ENCODE measurements at places on chromosomes 11 and 22. TPM values are rescaled to one million over a fixed set of nuclear protein-coding genes. Genes with fewer than 3 reads are reported as not detected.

GRCh38 chr11:63919267-63920125, 2.5 kb upstream of the RCOR2 start:
- no peak for DNase-seq
- H3K27ac ChIP-seq = peak overlapping the region; percentile 34
- no peaks in the 10 kb centered on the region for H3K36me3 ChIP-seq

GRCh38 chr22:48943567-48944432, 883.9 kb downstream of the BRD1 start:
- H3K4me1 ChIP-seq = no peaks in the 10 kb centered on the region
- no peak overlapping the region for H3K27ac ChIP-seq
- H3K36me3 ChIP-seq = no peaks in the 10 kb centered on the region
- H3K27me3 ChIP-seq = no peaks in the 10 kb centered on the region

DNA sequence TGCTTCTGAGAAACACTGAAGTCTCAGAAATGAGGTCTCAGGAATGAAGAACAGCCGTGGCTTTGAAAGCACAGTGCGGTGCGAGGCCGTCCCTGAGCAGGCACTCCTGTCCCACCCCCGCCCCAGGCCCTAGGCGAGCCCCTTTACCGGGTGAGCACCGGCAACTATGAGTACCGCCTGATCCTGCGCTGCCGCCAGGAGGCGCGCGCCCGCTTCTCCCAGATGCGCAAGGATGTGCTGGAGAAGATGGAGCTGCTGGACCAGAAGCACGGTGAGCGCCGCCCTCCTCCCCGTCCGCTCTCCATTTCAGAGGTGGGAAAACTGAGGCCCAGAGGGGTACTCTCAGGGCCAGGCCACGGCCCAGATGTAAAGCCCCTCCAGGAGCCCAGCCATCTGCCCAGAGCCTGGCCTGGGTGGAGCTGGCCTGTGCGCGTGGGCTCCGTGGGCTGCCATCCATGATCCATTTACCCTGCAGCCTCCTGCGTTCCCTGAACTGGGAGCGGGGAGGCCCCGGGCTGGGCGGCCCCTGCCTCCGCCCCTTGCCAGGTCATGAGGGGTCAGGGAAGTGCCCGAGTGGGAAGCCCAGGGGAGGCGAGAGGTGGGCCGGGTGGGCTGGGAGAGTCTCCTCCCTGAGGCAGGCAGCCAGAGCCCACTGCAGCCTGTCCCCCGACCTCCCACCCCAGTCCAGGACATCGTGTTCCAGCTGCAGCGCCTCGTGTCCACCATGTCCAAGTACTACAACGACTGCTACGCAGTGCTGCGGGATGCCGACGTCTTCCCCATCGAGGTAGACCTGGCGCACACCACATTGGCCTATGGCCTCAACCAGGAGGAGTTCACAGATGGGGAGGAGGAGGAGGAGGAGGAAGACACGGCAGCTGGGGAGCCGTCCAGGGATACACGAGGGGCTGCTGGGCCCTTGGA, 9.5 kb downstream of the SLC16A8 start:
- H3K4me3 ChIP-seq = no peak overlapping the region
- DNase-seq = no peak
- H3K36me3 ChIP-seq = no peaks in the 10 kb centered on the region
- H3K27ac ChIP-seq = no peak overlapping the region
- no peaks in the 10 kb centered on the region for H3K4me1 ChIP-seq
- H3K27me3 ChIP-seq = no peaks in the 10 kb centered on the region

DNA sequence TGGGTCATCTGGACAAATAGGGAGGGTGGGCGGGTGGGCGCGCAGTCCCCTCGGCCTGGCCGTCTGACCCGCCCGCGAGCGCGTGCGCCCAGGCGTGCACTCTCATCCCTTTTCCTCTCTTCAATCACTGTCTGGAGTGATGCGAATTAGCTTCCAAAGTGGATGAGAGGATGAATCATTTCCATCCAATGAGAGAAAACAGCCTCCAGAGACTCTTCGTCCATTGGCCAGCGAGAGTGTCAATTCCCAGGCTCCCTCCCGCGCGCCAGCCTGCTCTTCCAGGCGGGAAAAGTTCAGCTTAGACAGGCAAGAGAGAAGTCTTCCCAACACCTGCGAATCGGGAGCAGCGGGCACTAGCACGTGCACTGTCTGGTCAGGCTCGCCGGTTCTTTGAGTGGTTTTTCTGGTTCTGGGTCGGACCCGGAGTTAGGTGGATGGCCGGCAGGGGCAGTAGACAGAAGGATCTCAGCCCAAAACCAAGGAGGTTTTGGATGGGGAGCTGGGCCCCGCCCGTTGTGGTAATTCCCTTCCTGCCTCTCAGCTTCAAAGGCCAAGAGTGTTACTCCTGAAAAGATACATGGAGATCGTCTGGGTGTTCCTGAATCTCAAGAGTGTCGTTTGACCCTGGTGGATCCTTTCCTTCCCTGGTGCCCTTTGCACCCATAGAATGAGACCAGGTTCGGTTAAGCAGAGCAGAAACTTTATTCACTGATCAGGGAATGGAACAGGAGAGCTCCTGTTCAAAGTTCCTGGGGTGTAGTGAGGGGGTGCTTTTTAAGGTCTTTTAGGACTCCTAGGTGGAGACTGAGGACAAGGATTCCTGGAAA, 33.4 kb upstream of the GLYATL1 start:
- no peak overlapping the region for H3K27ac ChIP-seq
- peaks cover 3% of the 10 kb centered on the region for H3K27me3 ChIP-seq
- H3K4me1 ChIP-seq = no peaks in the 10 kb centered on the region
- no peaks in the 10 kb centered on the region for H3K36me3 ChIP-seq
- no peak overlapping the region for H3K4me3 ChIP-seq

- H3K4me3 ChIP-seq = no peak overlapping the region
- DNase-seq = no peak
- peaks cover 6% of the 10 kb centered on the region for H3K36me3 ChIP-seq
- no peak overlapping the region for H3K27ac ChIP-seq
Measured at GRCh38 chr11:765025-765801, 12.1 kb downstream of the GATD1 start.

- H3K4me1 ChIP-seq = no peaks in the 10 kb centered on the region
- peak; percentile 32 for DNase-seq
- no peaks in the 10 kb centered on the region for H3K27me3 ChIP-seq
Measured at GRCh38 chr11:104997288-104997687, 25.7 kb downstream of the CASP5 start.

DNA sequence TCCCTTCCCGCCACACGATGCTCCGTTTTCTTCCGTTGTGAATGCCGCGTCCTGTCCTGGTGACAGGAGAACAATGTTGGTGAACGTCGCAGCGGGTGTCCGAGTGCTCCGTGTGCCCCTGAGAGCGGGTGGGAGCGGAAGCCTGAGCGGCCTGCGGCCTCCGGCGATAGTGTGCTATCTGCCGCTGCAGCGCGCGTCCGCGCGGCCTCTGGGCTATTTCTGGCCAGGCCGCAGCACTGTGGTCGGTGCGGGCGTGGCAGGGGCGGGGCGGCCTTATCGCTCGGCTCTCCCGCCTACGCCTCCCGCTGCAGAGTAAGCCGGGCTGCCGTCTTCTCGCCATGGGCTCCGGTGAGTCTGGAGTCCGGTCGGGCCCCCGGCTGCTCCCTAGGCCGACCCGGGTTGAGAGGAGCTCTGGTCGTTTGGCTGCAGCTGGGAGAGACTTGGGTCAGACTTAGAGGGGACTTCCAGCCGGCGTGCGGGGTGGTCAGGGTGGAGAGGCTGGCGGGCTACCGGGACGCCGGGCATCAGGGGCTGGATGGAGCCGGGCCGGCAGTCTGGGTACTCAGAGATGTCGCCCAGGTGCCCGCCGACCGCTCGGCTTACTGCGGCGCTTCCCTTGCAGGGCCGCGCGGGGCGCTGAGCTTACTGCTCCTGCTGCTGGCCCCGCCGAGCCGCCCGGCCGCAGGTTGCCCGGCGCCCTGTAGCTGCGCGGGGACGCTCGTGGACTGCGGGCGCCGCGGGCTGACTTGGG, at the start of gene GP1BB:
Gene GP1BB, plus strand, starts transcription at position 308 of the 751 bp plus-strand sequence. Its CDS starts 31 bp downstream, at position 339.
- H3K4me3 ChIP-seq = 0 out of 2 replicates have a peak within 1 kb of the TSS, but pooled peaks have one; percentile 11
- H3K36me3 ChIP-seq = no peaks in the 10 kb centered on the region

Gene SOX10
- total RNA-seq = not detected

Gene KCNJ11
- total RNA-seq = 0.67 TPM
